Sigmoid colon (tissue), 7 donors: ENCODE measurements at places on chromosomes 4 and X. TPM values are rescaled to one million over a fixed set of nuclear protein-coding genes. Genes with fewer than 3 reads are reported as not detected.

The CPLX1 gene
- 1.7 TPM for total RNA-seq

The TCEAL7 gene
- 35.2 TPM for total RNA-seq

The MYOZ2 gene
- total RNA-seq = 0.28 TPM

The GAGE12F gene
- total RNA-seq = not detected

The CETN2 gene
- total RNA-seq = 56.4 TPM

The FHDC1 gene
- 0.66 TPM for total RNA-seq

The NOCT gene
- total RNA-seq = 2.9 TPM

The TRIM2 gene
- 31.6 TPM for total RNA-seq

DNA sequence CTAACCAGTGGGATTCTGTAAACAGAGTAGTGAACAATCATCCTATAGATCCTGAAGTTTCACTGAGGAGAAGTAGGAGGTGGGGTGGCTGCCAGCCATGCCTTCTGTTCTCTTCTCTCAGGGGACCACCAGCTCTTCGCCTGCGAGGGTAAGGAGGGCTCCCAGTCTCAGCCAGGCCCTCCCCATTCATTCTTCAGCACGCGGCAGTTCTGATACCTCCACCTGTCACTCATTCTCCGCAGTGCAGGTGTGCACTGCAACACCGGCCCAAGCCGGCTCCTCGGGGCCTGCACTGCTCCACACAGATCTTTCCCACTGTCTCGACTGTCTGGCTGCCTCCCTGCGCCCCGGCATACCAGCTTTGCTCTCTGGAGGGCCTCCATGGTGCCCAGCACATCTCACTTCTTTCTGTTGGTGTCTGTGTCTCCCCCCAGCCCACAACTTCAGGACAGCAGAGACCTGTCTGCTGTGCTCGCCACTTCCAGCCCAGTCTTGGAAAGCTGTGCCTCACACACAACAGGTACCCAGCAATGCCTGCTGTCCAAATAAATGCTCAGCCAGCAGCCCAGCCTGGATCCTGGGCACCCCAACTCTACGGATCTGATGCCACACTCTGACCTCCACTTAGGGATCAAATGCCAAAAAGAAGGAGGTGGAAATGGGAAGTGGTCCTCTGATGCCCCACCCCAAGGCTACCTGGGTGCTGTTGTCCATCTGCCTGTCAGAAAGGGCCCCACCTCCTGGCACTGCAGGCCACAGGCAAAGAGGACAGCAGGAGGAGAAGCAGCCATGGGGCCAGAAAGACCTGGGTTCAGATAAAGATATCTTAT lies 29.0 kb downstream of the ACOX3 start:
- H3K4me1 ChIP-seq = no peaks in the 10 kb centered on the region
- H3K4me3 ChIP-seq = no peak overlapping the region
- H3K27ac ChIP-seq = no peak overlapping the region
- no peaks in the 10 kb centered on the region for H3K27me3 ChIP-seq
- peaks cover 30% of the 10 kb centered on the region for H3K36me3 ChIP-seq

- no peak overlapping the region for H3K4me3 ChIP-seq
- H3K27ac ChIP-seq = no peak overlapping the region
- H3K4me1 ChIP-seq = no peaks in the 10 kb centered on the region
- H3K27me3 ChIP-seq = no peaks in the 10 kb centered on the region
- DNase-seq = no peak
Measured at GRCh38 chr4:85741381-85741780, 266.4 kb downstream of the ARHGAP24 start.

GRCh38 chrX:49230500-49231232 lies 2.5 kb downstream of the CACNA1F start:
- peak overlapping the region; percentile 29 for H3K4me3 ChIP-seq
- no peaks in the 10 kb centered on the region for H3K36me3 ChIP-seq
- DNase-seq = peak; percentile 76
- H3K27me3 ChIP-seq = no peaks in the 10 kb centered on the region
- H3K27ac ChIP-seq = peak overlapping the region; percentile 7
- H3K4me1 ChIP-seq = no peaks in the 10 kb centered on the region

DNA sequence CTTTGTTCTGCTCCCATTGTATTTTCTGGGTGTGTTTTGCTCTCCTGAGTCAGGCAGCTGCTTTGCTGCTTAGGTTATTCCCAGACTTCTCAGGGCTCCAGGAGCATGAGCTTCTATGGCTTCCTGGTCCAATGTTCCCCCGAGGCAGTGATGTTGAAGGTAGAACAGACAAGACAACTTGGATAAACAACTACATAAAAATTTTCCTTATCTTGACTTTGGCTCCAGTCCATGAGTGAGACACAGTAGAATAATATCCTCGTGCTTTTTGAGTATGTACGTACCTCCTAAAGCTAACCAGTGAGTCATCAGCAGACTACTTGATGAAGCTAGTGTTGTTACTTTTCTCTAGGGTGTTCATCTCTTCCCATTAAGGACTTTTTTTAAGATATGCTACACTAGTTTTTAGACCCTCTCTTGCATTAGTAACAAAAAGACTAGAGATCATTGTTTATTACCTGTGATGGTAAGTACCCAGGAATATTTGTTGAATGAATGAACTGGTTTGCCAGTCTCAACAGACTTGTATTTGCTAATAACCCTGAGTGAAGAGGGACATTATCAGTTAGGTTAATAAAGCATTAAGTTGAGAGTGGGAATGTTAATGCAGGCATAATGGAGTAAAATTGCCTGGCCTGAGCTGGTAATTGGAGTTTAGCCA lies 131.9 kb downstream of the FHIP1A start:
- no peak for DNase-seq
- no peaks in the 10 kb centered on the region for H3K36me3 ChIP-seq
- H3K4me1 ChIP-seq = peaks cover 21% of the 10 kb centered on the region
- H3K4me3 ChIP-seq = no peak overlapping the region

DNA sequence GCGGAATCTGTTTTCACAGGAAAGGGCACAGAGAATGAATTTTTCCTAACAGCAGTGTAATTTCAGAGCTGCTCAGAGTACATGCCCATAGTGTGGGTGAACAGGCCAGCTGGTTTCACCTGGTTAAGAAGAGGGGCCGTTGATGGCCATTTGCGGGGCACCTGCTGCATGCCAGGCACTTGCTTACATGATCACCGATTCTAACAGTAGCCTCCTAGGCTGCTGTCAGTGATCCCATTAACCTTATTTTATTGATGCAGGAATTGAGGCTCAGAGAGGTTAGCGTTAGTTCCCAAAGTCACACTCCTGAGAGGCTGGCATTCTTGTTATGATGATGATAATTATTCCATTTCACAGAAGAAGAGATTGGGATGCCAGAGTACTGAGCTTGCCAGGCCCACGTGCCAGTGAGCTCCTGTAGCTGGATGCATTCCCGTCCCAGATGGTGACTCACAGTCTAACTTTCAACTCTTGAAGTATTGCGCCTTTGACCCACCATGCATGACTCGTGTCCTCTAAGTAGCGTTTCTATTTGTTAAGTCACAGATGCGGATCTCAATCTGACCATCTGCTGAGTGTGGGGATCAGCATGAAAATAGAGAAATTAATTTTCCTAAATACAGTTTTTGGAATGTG lies 76.5 kb downstream of the PSAPL1 start:
- H3K36me3 ChIP-seq = no peaks in the 10 kb centered on the region
- H3K4me1 ChIP-seq = no peaks in the 10 kb centered on the region
- no peaks in the 10 kb centered on the region for H3K27me3 ChIP-seq
- peak; percentile 76 for DNase-seq
- H3K4me3 ChIP-seq = no peak overlapping the region
- no peak overlapping the region for H3K27ac ChIP-seq

DNA sequence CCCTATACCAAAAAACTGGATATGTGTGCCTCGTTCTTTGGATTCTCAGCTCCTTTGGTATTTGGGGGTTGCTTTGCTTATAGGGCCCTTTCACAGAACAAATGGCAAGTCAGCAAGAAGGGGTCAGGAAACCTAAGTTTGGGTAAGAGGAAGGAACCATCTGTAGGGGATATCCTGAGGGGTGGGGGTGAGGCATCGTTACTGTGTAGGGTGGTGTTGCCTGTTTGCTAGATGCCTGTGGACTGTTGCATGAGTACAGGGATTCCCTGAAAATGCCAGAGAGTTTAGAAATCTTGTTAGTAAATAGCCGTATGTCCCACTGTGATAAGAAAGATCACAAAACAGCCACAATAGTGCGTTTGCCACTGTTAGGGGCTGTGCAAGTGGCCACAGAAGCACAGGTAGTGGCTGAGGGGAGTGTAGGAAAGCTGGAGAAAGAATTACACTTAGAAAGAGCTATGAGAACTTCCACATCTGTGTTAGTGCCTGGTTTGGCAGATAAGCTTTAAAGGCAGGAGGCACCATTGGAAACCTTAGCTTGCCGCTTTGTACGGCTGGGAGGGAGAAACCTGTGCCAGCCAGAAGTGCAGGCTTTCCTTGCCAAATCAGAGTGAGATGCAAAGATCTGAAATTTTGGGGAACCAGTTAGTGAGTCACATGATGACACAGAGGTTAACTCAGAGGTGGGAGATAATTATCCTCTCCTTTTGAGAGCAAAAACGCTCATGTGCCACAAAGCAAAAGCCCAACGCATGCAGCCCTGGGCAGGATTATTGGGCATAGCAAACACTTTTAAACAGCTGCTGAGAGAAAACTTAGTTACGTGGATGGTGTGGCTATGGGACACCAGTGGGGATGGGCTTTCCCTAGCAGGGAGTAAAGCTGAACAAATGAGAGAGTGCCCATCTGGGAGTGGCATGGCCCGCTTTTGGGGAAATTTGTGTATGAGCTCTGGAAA lies 343.7 kb downstream of the ARAP2 start:
- H3K4me1 ChIP-seq = no peaks in the 10 kb centered on the region
- no peak overlapping the region for H3K27ac ChIP-seq
- no peaks in the 10 kb centered on the region for H3K36me3 ChIP-seq
- H3K27me3 ChIP-seq = no peaks in the 10 kb centered on the region
- H3K4me3 ChIP-seq = no peak overlapping the region
- no peak for DNase-seq

GRCh38 chr4:16116493-16116990 lies 32.7 kb upstream of the PROM1 start:
- no peak overlapping the region for H3K27ac ChIP-seq
- H3K36me3 ChIP-seq = no peaks in the 10 kb centered on the region
- no peak for DNase-seq
- no peaks in the 10 kb centered on the region for H3K4me1 ChIP-seq
- H3K27me3 ChIP-seq = no peaks in the 10 kb centered on the region
- no peak overlapping the region for H3K4me3 ChIP-seq

DNA sequence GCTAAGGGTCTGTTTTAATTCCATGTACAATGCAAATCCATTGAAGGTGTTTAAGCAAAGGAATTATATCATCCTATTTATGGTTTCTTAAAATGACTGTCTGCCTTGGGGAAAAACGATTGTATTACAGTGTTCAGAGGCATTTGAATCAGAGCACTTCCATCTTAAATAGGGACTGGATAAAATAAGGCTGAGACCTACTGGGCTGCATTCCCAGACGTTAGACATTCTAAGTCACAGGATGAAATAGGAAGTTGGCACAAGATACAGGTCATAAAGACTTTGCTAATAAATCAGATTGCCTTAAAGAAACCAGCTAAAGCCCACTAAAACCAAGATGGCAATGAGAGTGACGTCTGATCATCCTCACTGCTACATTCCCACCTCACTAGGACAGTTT lies 1167.2 kb upstream of the PABPC4L start:
- no peaks in the 10 kb centered on the region for H3K27me3 ChIP-seq
- DNase-seq = no peak
- H3K27ac ChIP-seq = no peak overlapping the region
- H3K36me3 ChIP-seq = no peaks in the 10 kb centered on the region
- H3K4me1 ChIP-seq = peaks cover 3% of the 10 kb centered on the region
- no peak overlapping the region for H3K4me3 ChIP-seq

DNA sequence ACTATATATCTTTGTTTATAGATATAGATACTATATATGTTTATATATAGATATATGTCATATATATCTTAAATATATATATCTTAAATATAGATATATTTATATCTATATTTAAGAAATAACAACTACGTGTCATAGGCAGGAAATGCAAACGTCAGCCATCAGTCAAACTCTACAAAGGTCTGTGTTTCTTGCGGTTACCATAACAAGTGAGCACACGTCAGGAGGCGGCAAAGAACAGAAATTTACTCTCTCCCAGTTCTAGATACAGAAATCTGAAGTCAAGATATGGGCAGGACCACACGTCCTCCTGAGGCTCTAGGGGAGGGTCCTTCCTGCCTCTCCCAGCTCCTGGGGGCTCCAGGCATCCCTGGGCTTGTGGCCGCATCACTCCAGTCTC lies 6.5 kb downstream of the PLCXD1 start:
- no peaks in the 10 kb centered on the region for H3K27me3 ChIP-seq
- H3K4me3 ChIP-seq = no peak overlapping the region
- H3K4me1 ChIP-seq = no peaks in the 10 kb centered on the region
- H3K27ac ChIP-seq = no peak overlapping the region
- peaks cover 33% of the 10 kb centered on the region for H3K36me3 ChIP-seq

DNA sequence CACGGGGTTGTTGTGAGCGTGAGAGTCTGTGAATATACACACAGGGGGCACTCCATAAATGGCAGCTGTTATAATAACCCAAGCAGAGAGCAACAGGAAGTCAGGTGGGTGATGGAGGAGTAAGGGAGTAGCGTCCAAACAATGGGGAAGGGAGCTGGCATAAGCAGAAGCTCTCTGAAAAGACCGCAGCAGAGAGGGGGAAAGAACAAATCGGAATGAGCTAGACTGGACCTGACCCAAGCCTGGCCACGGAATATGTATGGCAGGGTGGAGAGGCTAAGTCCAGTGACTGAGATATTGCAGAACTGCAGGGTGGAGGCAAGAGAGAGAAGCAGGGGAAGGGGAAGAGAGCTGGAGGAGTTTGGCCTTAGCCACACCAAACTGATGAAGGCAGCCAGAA lies 6.5 kb upstream of the GJB1 start:
- no peaks in the 10 kb centered on the region for H3K4me1 ChIP-seq
- no peak for DNase-seq
- no peaks in the 10 kb centered on the region for H3K36me3 ChIP-seq

GRCh38 chr4:139676365-139676764 lies 10.7 kb downstream of the MGST2 start:
- H3K27ac ChIP-seq = no peak overlapping the region
- no peak for DNase-seq
- H3K4me1 ChIP-seq = no peaks in the 10 kb centered on the region
- peaks cover 20% of the 10 kb centered on the region for H3K36me3 ChIP-seq
- no peaks in the 10 kb centered on the region for H3K27me3 ChIP-seq

DNA sequence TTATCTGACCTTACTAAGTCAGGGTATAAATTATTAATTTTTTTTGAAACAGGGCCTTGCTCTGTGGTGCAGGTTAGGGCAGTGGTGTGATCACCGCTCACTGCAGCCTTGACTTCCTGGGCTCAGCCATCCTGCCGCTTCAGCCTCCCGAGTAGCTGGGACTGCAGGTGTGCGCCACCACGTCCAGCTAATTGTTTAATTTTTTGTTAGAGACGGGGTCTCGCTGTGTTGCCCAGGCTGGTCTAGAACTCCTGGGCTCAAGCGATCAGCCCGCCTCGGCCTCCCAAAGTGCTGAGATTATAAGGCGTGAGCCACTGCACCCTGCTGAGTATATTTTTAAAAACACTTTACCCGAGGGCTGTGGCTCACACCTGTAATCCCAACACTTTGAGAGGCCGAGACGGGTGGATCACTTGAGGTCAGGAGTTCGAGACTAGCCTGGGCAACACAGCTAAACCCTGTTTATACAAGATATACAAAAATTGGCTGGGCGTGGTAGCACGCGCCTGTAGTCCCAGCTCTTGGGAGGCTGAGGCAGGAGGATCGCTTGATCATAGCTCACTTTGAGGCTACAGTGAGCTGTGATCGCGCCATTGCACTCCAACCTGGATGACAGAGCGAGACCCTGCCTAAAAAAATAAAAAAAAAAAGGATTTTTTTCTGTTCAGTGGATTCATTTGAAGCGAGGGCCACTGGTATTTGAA lies 721 bp upstream of the TBC1D25 start:
- H3K4me1 ChIP-seq = no peaks in the 10 kb centered on the region
- no peaks in the 10 kb centered on the region for H3K36me3 ChIP-seq
- peak; percentile 53 for DNase-seq

- DNase-seq = no peak
- H3K4me1 ChIP-seq = no peaks in the 10 kb centered on the region
- H3K36me3 ChIP-seq = no peaks in the 10 kb centered on the region
- no peak overlapping the region for H3K4me3 ChIP-seq
- H3K27ac ChIP-seq = no peak overlapping the region
Measured at GRCh38 chrX:56812515-56813105, 83.6 kb downstream of the NBDY start.
